Effector memory CD8-positive, alpha-beta T cell (primary cell): ENCODE measurements at places on chromosomes 6 and 20.

DNA sequence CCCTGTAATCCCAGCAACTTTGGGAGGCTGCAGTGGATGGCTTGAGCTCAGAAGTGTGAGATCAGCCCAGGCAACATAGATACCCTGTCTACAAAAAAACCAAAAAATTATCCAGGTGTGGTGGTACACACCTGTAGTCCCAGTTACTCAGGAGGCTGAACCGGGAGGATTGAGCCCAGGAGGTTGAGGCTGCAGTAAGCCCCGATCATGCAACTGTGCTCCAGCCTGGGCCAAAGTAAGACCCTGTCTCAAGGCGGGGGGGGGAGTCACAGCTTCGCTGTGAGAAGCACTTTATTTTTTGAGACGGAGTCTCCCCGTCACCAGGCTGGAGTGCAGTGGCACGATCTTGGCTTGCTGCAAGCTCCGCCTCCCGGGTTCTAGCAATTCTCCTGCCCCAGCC lies 54.2 kb downstream of the EZR start:
- no peak for DNase-seq
- H3K27me3 ChIP-seq = no peaks in the 10 kb centered on the region
- no peak overlapping the region for H3K4me3 ChIP-seq
- peak overlapping the region; percentile 90 for H3K27ac ChIP-seq
- peaks cover 8% of the 10 kb centered on the region for H3K4me1 ChIP-seq

GRCh38 chr6:151502499-151502898 lies 8.7 kb downstream of the CCDC170 start:
- H3K27me3 ChIP-seq = peaks cover 32% of the 10 kb centered on the region
- no peak for DNase-seq
- no peak overlapping the region for H3K27ac ChIP-seq
- H3K36me3 ChIP-seq = no peaks in the 10 kb centered on the region
- H3K4me1 ChIP-seq = no peaks in the 10 kb centered on the region

DNA sequence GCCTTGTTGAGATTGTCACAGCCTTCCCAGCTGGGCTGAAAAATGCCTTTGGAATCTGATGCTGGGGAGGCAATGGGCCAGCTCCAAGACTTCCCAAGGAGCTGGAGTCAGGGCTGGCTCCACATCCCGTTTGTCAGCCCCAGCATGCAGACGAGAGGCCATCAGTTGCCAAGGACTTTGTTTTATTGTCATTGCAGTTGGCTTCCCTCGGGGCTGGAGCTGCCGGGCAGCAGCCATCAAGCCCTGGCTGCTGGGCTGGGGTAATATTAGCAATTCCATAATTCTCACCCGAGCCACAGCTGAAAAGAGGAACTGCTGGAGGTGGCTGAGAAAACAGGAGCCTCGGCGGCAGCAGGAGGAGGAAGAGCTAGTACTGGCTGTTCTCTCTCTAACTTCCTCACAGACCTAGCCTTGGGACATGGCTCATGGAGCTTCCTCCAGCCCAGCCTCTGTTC lies 182.5 kb downstream of the CDC5L start:
- no peaks in the 10 kb centered on the region for H3K4me1 ChIP-seq
- no peaks in the 10 kb centered on the region for H3K36me3 ChIP-seq
- no peak overlapping the region for H3K27ac ChIP-seq

GRCh38 chr6:160162030-160162566 lies 40.5 kb downstream of the SLC22A1 start:
- no peak overlapping the region for H3K4me3 ChIP-seq
- H3K27ac ChIP-seq = no peak overlapping the region
- H3K4me1 ChIP-seq = no peaks in the 10 kb centered on the region
- H3K27me3 ChIP-seq = peaks cover 8% of the 10 kb centered on the region
- no peak for DNase-seq

GRCh38 chr6:159943968-159944598 lies 24.8 kb upstream of the IGF2R start:
- H3K27me3 ChIP-seq = peaks cover 7% of the 10 kb centered on the region
- H3K4me3 ChIP-seq = no peak overlapping the region
- H3K27ac ChIP-seq = no peak overlapping the region

GRCh38 chr6:136510782-136511181 lies 39.4 kb downstream of the MAP7 start:
- peaks cover 21% of the 10 kb centered on the region for H3K27me3 ChIP-seq
- H3K27ac ChIP-seq = no peak overlapping the region
- H3K4me3 ChIP-seq = no peak overlapping the region
- no peak for DNase-seq
- H3K36me3 ChIP-seq = no peaks in the 10 kb centered on the region

- no peak overlapping the region for H3K27ac ChIP-seq
- peaks cover 5% of the 10 kb centered on the region for H3K4me1 ChIP-seq
- H3K36me3 ChIP-seq = no peaks in the 10 kb centered on the region
- DNase-seq = no peak
- no peak overlapping the region for H3K4me3 ChIP-seq
These were observed 80.0 kb upstream of the TNFAIP3 start for GRCh38 chr6:137787016-137787415.

DNA sequence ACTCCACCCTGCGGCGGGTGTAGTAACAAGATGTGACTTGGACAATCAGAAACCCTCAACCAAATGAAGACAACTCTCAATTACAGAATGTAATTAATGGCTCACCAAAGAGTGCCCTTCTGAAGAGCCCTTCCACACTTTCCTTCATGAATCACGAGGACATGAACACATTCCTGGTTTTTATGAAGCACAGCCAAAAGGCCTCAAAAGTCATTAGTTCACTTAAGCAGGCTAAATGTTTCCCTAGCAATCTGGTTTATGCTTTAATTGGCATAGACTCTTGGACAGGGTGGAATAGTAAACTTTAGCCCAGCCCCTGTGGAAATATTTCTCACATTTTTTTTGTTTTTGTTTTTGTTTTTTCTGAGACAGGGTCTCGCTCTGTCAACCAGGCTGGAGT lies 20.5 kb downstream of the CPNE5 start:
- no peak overlapping the region for H3K4me3 ChIP-seq
- peaks cover 17% of the 10 kb centered on the region for H3K27me3 ChIP-seq
- H3K4me1 ChIP-seq = no peaks in the 10 kb centered on the region

- no peak for DNase-seq
- no peaks in the 10 kb centered on the region for H3K36me3 ChIP-seq
- no peak overlapping the region for H3K4me3 ChIP-seq
- no peak overlapping the region for H3K27ac ChIP-seq
- H3K27me3 ChIP-seq = no peaks in the 10 kb centered on the region
- no peaks in the 10 kb centered on the region for H3K4me1 ChIP-seq
These were observed 14.7 kb downstream of the DPPA5 start for GRCh38 chr6:73339340-73339739.

DNA sequence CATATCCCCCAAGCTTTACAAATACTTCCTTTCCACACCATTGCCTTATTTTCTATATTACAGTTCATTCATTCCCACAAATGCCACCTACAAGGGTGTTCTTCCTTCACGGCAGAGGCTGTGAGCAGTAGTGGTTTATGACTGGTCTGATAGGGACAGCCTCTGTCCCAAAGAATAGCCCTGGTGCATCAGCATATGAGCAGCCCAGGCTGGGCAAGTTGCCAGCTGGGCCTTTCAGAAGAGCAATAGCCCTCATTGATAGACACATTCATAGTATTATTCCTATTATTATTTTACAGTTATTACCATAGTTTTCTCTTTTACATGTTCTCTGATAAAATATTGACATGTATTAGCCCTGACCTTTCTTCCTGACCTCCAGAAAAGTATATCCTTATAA lies 149.9 kb downstream of the MMS22L start:
- DNase-seq = no peak
- H3K36me3 ChIP-seq = no peaks in the 10 kb centered on the region
- H3K4me1 ChIP-seq = no peaks in the 10 kb centered on the region
- H3K27ac ChIP-seq = no peak overlapping the region
- H3K27me3 ChIP-seq = no peaks in the 10 kb centered on the region

- peaks cover 22% of the 10 kb centered on the region for H3K36me3 ChIP-seq
- H3K4me3 ChIP-seq = no peak overlapping the region
- H3K27me3 ChIP-seq = no peaks in the 10 kb centered on the region
- DNase-seq = no peak
- no peak overlapping the region for H3K27ac ChIP-seq
These were observed 54.7 kb upstream of the CDKAL1 start for GRCh38 chr6:20479526-20479925.

DNA sequence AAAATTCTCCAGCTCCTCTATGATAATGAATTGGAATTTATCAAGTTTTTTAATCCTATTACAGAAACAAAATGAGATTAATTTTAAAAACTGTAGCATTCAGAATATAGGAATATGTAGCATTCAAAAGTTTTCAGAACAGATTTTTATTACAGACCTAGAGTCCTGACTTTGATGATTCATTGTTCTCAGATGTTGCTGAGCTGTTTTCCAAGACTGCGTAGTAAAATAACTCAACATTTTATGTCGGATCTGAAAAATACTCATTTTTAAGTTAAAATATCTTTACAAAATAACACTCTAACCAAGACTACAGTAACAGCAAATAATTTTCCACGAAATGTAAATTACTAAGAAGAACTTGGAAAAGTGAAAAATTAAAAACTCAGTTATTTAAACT lies 67.1 kb downstream of the SYCP2 start:
- H3K36me3 ChIP-seq = peaks cover 3% of the 10 kb centered on the region
- H3K27me3 ChIP-seq = no peaks in the 10 kb centered on the region
- DNase-seq = no peak
- no peaks in the 10 kb centered on the region for H3K4me1 ChIP-seq

GRCh38 chr6:36623547-36624459 lies 29.6 kb downstream of the SRSF3 start:
- peak; percentile 76 for DNase-seq
- H3K27ac ChIP-seq = no peak overlapping the region
- H3K4me1 ChIP-seq = peaks cover 14% of the 10 kb centered on the region
- peaks cover 18% of the 10 kb centered on the region for H3K36me3 ChIP-seq

- H3K4me3 ChIP-seq = no peak overlapping the region
- peaks cover 26% of the 10 kb centered on the region for H3K4me1 ChIP-seq
- no peaks in the 10 kb centered on the region for H3K27me3 ChIP-seq
- H3K36me3 ChIP-seq = peaks cover 48% of the 10 kb centered on the region
- DNase-seq = no peak
These were observed 208.4 kb downstream of the PREX1 start for GRCh38 chr20:48619126-48620101.

- H3K27ac ChIP-seq = no peak overlapping the region
- no peaks in the 10 kb centered on the region for H3K36me3 ChIP-seq
- no peak for DNase-seq
- H3K4me1 ChIP-seq = no peaks in the 10 kb centered on the region
These were observed 100.2 kb downstream of the AHI1 start for GRCh38 chr6:135397172-135397952.

DNA sequence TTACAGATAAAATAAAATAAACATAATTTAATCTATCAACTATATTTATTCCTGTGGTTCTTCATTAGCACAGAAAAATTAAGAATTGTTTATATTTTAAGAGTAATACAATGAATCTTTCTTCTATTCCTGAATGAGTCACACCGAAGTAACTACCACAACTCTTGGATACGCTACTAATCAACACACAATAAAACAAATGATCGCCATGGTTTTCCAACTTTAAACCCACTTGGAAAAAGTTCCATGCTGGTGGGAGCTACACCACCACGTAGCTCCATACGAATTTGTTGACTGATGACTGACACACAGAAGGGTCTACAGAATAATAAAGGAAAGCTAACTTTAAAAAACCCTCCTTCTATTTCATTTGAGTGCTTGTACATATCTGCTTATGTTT lies 135.8 kb upstream of the NEDD9 start:
- no peak overlapping the region for H3K4me3 ChIP-seq
- peaks cover 17% of the 10 kb centered on the region for H3K36me3 ChIP-seq
- peaks cover 72% of the 10 kb centered on the region for H3K4me1 ChIP-seq
- DNase-seq = no peak
- no peaks in the 10 kb centered on the region for H3K27me3 ChIP-seq

DNA sequence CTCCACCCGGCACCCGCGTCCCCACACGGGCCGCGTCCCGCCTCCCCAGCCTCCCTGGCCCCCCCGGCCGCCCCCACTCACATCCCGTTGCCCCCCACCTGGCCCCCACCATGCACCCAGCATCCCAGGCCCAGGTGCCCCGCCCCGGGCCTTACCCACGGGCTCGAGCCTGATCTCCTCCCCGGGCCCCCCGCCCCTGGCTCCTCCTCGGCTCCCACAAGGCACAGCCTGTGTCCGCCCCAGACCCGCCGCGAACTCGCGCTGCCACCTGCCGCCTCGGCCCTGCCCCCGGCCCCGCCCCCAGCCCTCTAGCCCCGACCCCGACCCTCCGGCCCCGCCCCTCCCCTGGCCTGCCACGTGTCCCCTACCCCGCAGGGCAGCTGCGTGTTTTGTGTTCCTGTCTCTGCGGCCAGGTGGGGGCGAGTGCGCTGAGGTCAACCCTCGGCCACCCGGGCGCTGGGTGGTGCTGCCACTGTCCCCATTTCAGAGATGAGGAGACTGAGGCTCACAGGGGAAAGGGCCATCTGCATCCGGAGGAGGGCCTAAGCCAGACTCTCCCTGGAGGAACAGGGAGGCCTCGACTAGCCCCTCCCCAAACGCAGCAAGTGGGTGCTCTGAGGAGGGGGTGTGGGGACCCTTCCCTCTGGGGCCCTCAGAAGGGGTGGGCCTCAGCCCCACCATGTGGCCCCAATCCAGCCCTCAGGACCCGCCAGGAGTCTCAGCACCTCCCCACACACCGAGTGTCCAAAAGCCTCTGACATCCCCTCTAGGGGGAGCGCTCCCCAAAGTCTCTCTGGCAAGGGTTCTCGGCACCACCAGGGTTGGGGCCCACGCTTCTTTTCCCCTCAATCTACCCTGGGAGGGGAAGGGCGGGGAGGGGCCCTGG lies 99.8 kb downstream of the TAF4 start:
- peaks cover 6% of the 10 kb centered on the region for H3K4me1 ChIP-seq
- H3K27ac ChIP-seq = peak overlapping the region; percentile 55
- H3K27me3 ChIP-seq = peaks cover 71% of the 10 kb centered on the region
- no peak for DNase-seq
- H3K4me3 ChIP-seq = no peak overlapping the region
- peaks cover 3% of the 10 kb centered on the region for H3K36me3 ChIP-seq

GRCh38 chr6:149881066-149881766 lies 16.7 kb downstream of the RAET1E start:
- H3K27me3 ChIP-seq = peaks cover 74% of the 10 kb centered on the region
- H3K4me3 ChIP-seq = no peak overlapping the region
- no peak for DNase-seq
- no peaks in the 10 kb centered on the region for H3K4me1 ChIP-seq
- no peaks in the 10 kb centered on the region for H3K36me3 ChIP-seq
- no peak overlapping the region for H3K27ac ChIP-seq

DNA sequence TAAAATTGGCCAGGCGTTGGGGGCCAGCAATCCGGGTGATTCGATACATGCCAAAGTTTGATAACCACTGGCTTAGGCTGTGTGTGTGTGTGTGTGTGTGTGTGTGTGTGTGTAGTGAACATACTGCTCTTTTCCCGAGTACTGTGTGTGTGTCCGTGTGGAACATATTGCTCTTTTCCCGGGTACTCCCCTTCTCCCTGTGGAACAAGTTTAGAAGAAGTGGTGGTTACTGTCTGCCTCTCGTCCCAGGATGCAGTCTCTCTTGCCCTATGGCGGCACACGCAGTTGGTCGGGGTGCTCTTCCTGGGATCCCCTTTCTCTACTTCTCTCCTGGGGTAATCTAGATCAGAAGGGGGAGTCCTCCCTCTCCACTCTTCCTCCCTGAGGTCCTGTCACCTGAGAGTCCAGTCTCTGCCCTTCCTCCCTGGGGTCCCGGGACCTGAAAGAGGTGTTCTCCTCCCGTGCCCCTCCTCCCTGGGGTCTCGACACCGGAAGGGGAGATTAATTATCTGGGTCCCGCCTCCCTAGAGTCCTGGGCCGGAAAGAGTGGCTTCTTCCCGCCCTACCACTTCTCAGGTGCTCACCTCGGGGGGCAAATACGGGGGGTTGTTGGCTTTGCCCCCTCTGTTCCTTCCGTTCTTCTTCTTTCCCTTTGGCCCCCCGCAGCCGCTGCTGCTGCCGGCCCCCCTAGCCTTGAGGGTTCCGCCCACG lies 516 bp downstream of the GTPBP2 start:
- peaks cover 24% of the 10 kb centered on the region for H3K4me1 ChIP-seq
- peak; percentile 46 for DNase-seq
- H3K27me3 ChIP-seq = no peaks in the 10 kb centered on the region
- peak overlapping the region; percentile 92 for H3K27ac ChIP-seq
